Vein endothelial cell (primary cell): ENCODE measurements at places on chromosomes 12 and 14. TPM values are rescaled to one million over a fixed set of nuclear protein-coding genes. Genes with fewer than 3 reads are reported as not detected.

Gene NAV3
- 33.0 and 53.9 TPM in 2 replicates for total RNA-seq

Gene RAB21
- 12.4 and 35.9 TPM in 2 replicates for total RNA-seq

Gene GUCY2C
- total RNA-seq, result not detected in 2 replicates

Gene OXA1L
- total RNA-seq, result 84.1 and 96.4 TPM in 2 replicates

Gene PTPRO
- total RNA-seq, result not detected in 2 replicates
